Heart left ventricle (tissue), 16 donors: ENCODE measurements at places on chromosomes 7 and 10. TPM values are rescaled to one million over a fixed set of nuclear protein-coding genes. Genes with fewer than 3 reads are reported as not detected.

The DOCK1 gene
- 31.6 TPM for total RNA-seq

The IKZF5 gene
- 8.6 TPM for total RNA-seq

The PPIA gene
- 327 TPM for total RNA-seq

The MICALL2 gene
- total RNA-seq, result 2.5 TPM

The MACC1 gene
- total RNA-seq, result not detected

The SPDYE8 gene
- total RNA-seq, result not detected

The OSBPL3 gene
- 4.8 TPM for total RNA-seq

The NKX1-2 gene
- not detected for total RNA-seq

The PAPOLB gene
- total RNA-seq, result not detected

The HDAC9 gene
- total RNA-seq, result 22.1 TPM

The TOMM7 gene
- 181 TPM for total RNA-seq

The FAM25C gene
- total RNA-seq, result not detected
